ENCODE measurements at places on chromosomes 12 and 14.

DNA sequence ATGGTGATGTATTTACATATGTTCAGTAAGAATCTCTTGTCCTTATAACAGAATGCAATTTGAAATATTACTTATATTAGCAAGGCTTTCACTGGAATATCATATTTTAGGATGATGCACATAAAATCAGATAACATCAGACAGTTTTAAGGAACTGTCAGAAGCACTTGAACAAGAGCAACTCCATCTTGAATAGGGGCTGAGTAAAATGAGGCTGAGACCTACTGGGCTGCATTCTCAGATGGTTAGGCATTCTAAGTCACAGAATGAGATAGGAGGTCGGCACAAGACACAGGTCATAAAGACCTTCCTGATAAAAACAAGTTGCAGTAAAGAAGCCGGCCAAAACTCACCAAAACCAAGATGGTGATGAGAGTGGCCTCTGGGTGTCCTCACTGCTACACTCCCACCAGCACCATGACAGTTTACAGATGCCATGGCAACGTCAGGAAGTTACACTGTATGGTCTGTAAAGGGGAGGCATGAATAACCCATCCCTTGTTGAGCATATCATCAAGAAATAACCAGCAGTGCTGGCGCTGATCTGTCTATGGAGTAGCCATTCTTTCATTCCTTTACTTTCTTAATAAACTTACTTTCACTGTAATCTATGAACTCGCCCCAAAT, 27.6 kb upstream of the ETV6 start:
- no peak for DNase-seq

- peak; percentile 28 for DNase-seq
These were observed 1.1 kb downstream of the ARID2 start for GRCh38 chr12:45730348-45731189.

GRCh38 chr12:20624718-20625117, 70.4 kb upstream of the SLCO1C1 start:
- DNase-seq: peak; percentile 25

DNA sequence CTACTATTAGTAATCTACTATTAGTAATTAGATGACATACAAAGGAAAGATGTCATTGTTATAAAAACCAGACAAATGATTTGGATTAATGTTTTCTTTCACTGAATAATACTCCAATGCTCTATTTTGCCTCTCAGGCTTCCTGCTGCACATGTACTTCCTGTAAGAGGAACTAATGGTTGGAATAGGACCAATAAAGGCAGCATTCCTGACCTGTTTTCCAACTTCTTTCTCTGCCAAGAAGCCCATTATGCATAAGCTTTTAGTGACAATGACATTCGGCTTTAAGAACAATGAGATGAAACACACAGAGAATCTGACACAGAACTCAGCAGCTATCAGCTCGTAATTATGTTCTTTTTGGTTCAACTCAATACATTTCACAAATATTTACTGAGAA, 5.2 kb upstream of the C12orf56 start:
- no peak for DNase-seq

- DNase-seq: peak; percentile 7
These were observed 6.7 kb downstream of the CDKN1B start for GRCh38 chr12:12723681-12724420.

GRCh38 chr12:101173197-101173749, 36.8 kb downstream of the SLC5A8 start:
- no peak for DNase-seq

All from bronchial epithelial cell (primary cell).